ENCODE measurements at places on chromosomes 2 and 18. TPM values are rescaled to one million over a fixed set of nuclear protein-coding genes. Genes with fewer than 3 reads are reported as not detected.

Gene DLX2
- total RNA-seq: not detected

DNA sequence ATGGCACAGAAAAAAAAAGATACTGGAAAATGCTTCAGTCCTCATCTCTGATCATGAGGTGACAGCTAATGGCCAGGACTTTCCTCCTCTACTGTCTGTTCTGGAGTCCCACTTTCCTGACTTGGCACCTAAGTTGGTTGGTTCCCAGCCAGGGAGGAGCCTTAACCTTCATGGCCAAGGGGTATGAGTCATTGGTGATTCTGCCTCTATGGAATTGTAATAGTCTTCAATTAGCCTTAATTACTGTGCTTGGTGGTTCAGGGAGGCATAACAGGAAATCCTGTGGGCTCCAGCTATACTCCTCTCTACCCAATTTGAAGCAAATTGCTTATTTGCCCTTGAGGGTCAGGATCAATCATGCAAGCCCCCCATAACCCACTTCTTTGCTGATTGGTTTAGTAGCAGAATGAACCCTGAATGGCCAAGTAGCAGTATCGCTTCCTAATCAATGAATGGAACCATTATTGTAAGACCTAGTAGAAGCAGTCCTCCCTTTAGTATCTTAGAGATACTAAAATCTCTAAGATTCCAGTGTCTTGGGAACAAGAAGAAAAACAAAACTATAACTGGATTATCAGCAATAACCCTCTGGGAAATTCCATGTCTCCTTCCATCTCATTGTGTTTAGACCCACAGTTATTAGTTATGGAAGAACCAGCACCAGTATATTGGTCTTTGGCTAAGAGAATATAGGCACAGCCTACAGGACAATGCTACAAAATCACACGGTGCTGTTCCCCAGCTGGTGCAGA, 109.0 kb downstream of the COL6A3 start:
- DNase-seq: no peak

- no peak for DNase-seq
Observed at GRCh38 chr2:201183365-201183727, 405 bp downstream of the CASP10 start.

Gene SRD5A2
- total RNA-seq: not detected

Gene CNTNAP5
- total RNA-seq: not detected

DNA sequence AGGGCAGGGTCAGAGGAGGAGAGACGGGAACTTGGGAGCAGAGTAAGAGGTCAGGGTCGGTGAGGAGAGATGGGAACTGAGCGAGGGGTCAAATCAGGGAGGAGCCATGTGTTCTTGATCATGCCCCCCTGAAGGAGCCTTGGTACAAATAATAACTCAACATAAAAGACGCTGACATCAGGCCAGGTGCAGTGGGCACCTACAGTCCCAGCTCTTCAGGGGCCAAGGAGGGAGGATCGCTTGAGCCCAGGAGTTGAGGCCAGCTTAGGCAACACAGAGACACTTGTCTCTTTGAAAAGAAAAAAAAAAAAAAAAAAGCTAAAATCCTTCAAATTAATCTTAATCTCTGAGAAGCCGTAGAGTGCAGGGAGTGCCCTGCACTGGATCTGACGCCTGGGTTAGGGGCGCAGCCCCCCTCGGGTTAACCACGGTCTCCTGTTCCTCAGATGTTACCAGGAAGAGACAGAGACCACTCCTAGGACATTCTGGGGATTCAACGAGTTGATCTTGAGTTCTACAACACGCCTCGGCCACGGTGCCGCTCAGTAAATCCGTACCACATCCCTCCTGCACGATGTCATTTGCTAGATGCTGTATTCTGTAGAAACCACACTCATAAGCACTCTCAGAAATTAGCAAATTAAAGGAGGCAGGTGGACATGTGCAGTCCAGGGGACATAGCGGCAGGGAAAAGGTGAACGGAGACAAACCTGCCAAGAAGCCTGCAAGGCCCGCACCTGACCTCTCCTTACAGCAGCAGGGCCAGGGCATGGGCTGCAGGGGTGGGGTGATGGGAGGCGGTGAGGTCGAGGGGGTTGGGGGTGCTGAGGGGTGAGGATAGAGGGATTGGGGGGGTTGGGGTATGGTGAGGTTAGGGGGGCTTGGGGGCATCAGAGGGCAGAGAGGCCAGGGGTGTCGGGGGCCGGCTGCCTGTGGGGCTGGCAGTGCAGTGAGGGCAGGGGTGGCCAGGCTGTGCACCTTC, 29.2 kb downstream of the SLC66A2 start:
- no peak for DNase-seq

DNA sequence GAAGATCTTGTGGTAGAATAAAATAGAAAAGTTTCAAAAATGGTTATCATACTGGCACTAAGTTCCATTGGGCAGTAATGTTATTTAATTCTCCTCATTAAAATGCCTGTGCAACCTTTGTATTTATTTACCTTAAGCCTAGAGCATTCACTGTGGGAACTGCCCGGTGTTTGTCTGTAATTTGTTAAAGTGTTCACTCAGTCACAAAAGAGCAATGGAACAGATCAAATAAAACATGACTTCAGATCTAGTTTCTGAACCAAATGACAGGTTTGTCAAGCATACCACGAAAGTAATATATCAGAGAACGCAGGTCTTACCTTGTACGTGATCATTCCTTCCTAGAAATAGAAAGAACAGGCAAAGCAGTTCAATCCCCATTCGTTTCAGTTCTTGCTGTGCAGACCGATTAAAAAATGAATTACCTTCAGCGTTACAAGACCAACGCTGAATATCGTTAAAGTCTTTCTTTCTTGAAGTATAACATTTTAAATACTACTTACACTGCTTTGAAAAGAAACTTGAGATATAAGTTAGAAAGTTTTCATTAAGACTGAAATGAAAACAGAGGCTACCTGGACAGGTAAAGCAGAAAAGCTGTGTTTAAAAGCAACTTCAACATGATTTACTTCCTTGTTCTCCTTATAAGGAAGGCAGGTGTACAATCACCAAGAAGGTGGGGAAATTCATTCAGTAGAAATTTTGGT, at the start of gene ITGB6:
TSS of gene ITGB6 (minus strand) at position 590 of the 707 bp plus-strand sequence. CDS start at position 381, 209 bp downstream.
- DNase-seq: no peak

Gene CDK15
- not detected for total RNA-seq

GRCh38 chr18:23943104-23943503, 71.5 kb upstream of the TTC39C start:
- no peak for DNase-seq

DNA sequence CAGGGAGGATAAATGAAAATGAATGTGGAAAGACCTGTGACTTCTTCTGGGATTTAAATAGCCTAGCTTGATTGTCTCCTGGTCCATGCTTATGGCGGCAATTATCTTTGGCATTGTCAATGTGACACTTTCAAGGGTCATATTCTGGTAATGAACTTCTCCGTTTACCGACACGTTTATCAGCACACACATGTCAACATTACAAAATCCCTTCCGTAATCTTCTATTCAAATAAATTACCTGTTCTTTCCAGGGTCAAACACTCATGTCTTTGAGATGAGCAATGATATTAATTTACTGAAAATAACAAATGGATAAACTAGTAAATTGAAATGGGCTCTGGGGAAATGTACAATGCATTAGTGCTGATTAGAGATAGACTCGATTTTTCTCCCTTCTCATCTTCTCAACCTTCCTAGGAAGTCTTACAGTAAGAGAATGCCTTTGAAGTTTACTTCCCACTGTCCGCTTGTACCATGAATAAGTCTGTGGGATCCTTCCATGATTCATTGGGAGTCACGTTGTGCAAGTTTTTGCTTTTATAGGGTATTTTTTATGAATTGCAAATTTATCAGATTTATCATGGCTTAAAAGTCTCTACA, 646.3 kb upstream of the LRATD1 start:
- DNase-seq: no peak

GRCh38 chr2:119744335-119744939, 15.3 kb upstream of the PTPN4 start:
- DNase-seq: no peak

DNA sequence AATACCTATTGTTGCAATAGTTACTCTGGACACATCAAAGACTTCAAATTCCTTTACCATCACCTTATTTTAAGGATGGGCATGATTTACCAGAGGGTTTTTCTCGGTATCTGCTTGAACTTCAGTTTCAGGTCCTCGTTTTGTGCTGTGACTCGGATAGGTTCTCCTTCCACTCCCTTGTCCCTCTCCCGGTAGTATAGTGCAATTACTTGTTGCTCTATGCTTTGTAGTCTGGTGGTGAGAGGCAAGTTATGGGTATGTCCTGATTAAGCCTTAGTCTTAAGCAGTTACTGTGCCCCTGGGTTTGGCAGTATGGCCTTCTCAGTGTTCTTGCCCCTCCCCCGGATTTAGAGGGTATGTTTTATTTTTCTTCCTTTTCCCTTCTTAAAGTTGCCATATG, 96.6 kb downstream of the RHBDD1 start:
- DNase-seq: no peak

GRCh38 chr2:210049831-210050230, 47.4 kb downstream of the RPE start:
- no peak for DNase-seq

- DNase-seq: no peak
Observed at GRCh38 chr2:16322308-16323125, 343.1 kb downstream of the CYRIA start.

Gene SMYD1
- not detected for total RNA-seq

DNA sequence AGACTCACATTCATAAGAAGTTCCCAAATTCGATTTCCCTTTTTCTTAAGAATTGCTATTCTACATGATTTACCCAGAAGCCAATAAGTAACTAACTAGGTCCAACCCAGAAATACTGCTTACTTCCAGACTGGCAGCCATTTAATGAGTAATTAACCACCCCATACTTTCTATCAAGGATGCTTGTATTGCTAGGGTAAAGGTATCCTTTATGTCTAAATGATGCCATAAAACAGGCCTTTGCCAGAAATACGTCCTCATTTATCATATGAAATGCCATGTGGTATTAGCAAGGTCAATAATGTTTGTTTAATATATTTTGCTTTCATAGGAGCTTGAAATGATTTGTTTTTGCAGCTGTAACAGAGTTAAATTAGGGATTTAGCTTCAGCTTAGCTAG, 56.1 kb downstream of the PLEKHM3 start:
- no peak for DNase-seq

Gene NXPH2
- total RNA-seq: not detected

GRCh38 chr2:43481927-43482542, 113.8 kb downstream of the THADA start:
- no peak for DNase-seq

DNA sequence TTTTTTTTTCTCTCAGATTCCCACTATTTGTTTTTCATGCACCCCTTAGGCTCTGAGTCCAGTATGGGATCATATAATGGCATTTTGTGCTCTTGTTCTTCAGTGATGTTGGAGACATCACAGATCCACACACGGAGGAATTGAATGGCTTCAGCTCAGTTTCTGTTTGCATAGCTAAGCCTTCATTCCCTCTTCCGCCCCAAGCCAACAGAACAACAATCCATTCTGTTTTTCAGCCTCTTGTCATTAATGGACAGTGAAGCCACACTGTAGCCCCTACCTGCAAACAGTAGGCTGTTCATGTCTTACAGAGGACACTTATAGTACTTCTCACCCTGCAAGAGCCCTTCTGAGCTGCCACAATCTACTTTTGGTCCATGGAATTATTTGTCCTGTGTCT, 64.0 kb upstream of the ZSWIM2 start:
- DNase-seq: no peak

- no peak for DNase-seq
Observed at GRCh38 chr2:195602687-195603086, 54.3 kb upstream of the SLC39A10 start.

DNA sequence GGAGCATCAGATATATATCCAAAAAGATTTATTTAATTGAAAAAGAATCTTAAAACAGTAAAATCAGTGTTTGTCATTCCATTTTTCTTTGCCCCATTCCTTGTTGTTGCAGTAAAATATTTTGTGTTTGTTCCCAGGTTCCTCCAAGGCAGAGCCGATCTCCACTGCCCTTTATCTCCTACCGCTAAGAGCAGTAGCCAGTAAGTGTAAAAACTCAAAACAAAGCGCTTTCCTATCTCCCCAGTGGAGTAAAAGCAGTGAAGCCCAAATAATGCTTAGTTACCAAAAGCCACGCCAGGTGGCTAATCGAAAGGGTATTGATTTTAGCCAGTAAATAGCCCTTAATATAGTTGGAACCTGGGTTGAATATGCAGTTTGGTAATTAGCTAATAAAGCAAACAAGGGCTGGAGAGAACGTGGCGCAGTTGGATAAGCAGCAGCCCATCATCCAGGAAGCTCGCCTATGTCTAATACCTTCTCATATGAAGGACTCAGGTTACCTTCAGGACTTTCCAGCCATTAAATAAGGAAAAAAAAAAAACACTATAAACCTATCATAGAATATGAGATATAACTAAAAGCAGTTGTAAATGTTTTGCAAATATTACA, 12.4 kb upstream of the GPD2 start:
- no peak for DNase-seq

GRCh38 chr18:42165922-42166513, 211.0 kb downstream of the PIK3C3 start:
- no peak for DNase-seq

DNA sequence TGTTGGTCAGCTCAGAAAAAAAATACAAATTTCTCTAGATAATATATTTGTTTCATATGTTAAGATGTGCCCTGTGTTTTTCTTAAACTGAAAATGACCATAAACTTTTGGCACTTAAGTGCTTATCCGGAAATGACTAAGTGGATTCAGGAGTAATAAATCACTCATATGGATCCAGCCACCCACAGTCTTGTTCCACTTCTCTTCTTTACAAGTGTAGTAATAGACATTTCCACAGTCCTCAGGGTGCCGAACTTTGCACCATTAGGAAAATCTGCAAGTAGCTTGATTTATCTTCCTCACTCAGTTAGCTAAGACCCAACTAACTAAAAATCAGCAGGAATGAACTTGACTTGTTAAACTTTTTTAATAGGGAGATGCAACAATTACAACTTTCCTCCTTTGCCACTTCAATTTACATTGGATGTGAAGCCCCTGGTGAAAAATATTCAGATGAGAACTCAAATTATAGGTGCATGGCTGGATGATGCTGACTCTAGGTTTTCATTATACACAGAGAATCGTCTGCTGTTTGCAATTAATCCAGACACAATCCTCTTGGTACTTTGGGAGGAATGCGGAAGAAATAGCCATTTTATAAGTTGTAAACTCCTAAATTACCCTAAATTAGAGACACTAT, 322.5 kb downstream of the ARHGAP15 start:
- peak; percentile 26 for DNase-seq

DNA sequence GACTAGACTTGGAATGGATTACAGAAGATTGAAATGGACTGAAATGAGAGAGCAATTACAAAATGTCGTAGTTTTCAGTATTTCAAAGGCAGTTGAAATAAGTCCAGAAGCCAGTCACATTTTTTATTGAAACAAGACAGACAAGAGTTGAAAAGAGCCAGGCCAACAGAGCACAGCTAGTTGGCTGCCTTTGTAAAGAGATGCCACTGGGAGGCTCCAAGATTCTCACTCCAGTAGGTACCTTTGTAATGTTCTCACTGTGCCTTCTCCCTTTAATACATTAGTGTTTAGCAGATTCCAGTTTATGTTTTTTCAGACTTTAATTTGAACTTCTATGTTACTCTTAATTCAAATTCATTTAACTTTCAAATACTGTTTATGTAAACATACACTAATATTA, 234.8 kb downstream of the DSEL start:
- DNase-seq: no peak

GRCh38 chr2:233965032-233965603, 47.9 kb downstream of the TRPM8 start:
- no peak for DNase-seq

GRCh38 chr2:55010149-55010591, 40.1 kb downstream of the RTN4 start:
- no peak for DNase-seq

Gene PDE11A
- 0.04 TPM for total RNA-seq

- DNase-seq: no peak
Observed at GRCh38 chr18:51543658-51544155, 346.2 kb upstream of the MEX3C start.

All from pulmonary artery endothelial cell (primary cell).